SJCRH30 (cell line): ENCODE measurements at places on chromosomes 4 and X.

- DNase-seq = no peak
Observed at GRCh38 chr4:1234811-1235292, 14.1 kb downstream of the CTBP1 start.

GRCh38 chr4:75745721-75746199, 21.4 kb downstream of the USO1 start:
- DNase-seq = no peak

DNA sequence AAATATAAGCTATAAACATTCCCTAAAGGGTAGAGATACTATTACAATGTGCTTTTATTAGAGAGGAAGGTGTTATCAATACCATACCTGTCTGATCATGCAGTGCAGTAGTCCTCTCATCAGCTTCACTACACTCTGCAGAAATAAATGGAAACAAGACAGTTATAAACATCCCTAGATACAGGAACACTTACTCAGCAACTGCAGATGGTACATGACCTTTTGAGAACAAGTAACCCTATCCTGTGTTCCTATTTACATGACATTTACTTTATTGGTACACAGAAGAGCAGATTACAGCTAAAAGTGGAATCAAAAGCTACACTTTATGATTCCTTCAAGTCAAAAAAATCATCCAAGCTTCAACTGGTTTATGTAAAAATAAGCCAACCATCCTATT, 9.0 kb downstream of the PHKA1 start:
- no peak for DNase-seq

GRCh38 chr4:129342819-129343408, 247.0 kb downstream of the C4orf33 start:
- no peak for DNase-seq

GRCh38 chr4:164701665-164702064, 52.3 kb upstream of the SMIM31 start:
- DNase-seq = no peak

GRCh38 chr4:107792711-107793110, 32.0 kb upstream of the SGMS2 start:
- DNase-seq = no peak

GRCh38 chr4:140112576-140112975, 41.4 kb downstream of the MAML3 start:
- no peak for DNase-seq

- peak; percentile 1 for DNase-seq
Observed at GRCh38 chrX:28586981-28587551, at the start of gene IL1RAPL1. Gene IL1RAPL1 (plus strand): TSS chrX:28587446.

- DNase-seq = no peak
Observed at GRCh38 chr4:25454476-25454875, 77.4 kb downstream of the ANAPC4 start.

- peak; percentile 64 for DNase-seq
Observed at GRCh38 chrX:19514791-19515614, at the start of gene MAP3K15. Gene MAP3K15 (minus strand): TSS chrX:19515508. CDS start chrX:19515261, 247 bp downstream.

DNA sequence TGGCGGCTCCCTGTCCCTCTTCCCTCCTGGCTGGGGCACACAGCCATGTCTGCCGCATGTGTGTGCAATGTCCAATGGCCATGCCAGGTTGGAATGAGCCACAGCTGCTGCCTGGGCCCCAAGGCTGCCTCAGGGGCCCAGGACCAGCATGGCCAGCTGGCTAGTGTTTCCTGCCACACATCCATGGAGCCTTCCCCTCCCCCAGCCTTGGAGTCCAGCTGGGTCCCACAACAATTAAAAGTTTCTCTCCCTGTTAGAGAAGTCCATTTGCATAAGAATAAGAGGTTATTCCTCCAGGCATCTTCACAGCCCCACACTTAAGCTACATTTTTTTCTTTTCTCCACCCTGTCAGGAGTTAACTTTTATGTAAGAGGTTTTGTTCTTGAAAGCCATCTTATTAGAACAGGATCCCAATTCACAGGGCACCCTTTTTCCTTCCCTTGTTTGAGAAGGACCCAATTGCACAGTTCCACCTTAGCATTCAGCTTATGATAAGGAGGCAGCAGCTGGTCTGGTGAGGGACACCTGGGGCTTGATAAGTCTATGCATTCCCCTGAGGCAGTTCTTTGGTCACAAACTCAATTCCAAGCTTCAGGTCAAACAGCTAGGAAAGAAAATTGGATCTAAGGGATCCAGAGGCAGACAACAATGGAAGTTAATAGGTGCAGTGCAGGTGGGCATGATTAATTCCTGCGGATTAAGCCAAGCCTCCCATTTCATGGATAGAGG, 963.3 kb upstream of the GRIA3 start:
- no peak for DNase-seq

- DNase-seq = no peak
Observed at GRCh38 chr4:104719539-104720230, 225.0 kb upstream of the CXXC4 start.

- DNase-seq = no peak
Observed at GRCh38 chr4:90792696-90793095, 665.5 kb downstream of the CCSER1 start.

DNA sequence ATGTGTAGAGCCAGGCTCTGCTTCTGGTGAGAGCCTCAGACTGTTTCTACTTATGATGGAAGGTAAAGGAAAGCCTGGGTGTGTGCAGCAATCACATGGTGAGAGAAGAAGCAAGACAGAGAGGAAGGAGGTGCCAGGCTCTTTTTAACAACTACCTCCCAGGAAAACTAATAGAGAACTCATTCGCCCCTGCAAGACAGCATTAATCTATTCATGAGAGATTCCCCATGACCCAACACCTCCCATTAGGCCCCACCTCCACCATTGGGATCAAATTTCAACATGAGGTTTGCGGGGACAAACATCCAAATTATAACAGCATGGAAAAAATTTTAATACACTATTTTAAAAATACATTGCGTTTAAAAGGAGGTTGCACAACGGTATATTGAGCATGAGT, 24.7 kb upstream of the GRIA3 start:
- no peak for DNase-seq
